ENCODE measurements at places on chromosomes 7 and 10. TPM values are rescaled to one million over a fixed set of nuclear protein-coding genes. Genes with fewer than 3 reads are reported as not detected.

Gene DNAH11
- 0.73 TPM for total RNA-seq

Gene BEND7
- 33.2 TPM for total RNA-seq

Gene NCF1
- 2.9 TPM for total RNA-seq

Gene DPYSL4
- 0.45 TPM for total RNA-seq

Gene TCAF2
- total RNA-seq: 0.89 TPM

Gene NEUROG3
- total RNA-seq: 2.4 TPM

Gene VSTM4
- total RNA-seq: 1.4 TPM

Gene NOBOX
- not detected for total RNA-seq

Gene PRPS1L1
- total RNA-seq: not detected

Gene RPP30
- total RNA-seq: 20.4 TPM

Gene AKR1C1
- total RNA-seq: 88.1 TPM

Gene FAM24B
- 4.1 TPM for total RNA-seq

Gene MLLT10
- total RNA-seq: 31.5 TPM

Gene HMX3
- total RNA-seq: 1.2 TPM

Gene LRRC4
- 0.24 TPM for total RNA-seq

Gene AKR1C8
- total RNA-seq: not detected

Gene BAMBI
- total RNA-seq: 0.85 TPM

Gene PLAU
- total RNA-seq: 7.1 TPM

Gene CTTNBP2
- 2.2 TPM for total RNA-seq

Gene ZNRF2
- 50.3 TPM for total RNA-seq

Data from left colon (tissue), 2 donors.